ENCODE measurements at places on chromosomes 11 and 22. TPM values are rescaled to one million over a fixed set of nuclear protein-coding genes. Genes with fewer than 3 reads are reported as not detected.

DNA sequence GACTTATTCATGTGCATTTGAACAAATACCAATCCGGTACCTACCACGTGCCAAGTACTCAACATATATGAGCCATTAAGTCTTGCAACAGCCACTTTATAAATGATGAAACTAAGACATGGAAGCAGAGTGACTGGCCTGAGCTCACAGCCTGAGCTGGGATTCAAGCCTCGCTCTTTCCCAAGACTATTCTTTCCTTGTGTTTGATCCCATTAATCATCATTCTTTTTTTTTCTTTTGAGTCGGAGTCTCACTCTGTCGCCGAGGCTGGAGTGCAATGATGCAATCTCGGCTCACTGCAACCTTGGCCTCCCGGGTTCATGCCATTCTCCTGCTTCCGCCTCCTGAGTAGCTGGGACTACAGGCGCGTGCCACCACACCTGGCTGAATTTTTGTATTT, 119.3 kb downstream of the ABTB2 start:
- peaks cover 9% of the 10 kb centered on the region for H3K27me3 ChIP-seq
- H3K27ac ChIP-seq, result no peak overlapping the region
- no peak overlapping the region for H3K4me3 ChIP-seq
- no peaks in the 10 kb centered on the region for H3K36me3 ChIP-seq

The GRIA4 gene
- total RNA-seq, result 0.57 TPM

DNA sequence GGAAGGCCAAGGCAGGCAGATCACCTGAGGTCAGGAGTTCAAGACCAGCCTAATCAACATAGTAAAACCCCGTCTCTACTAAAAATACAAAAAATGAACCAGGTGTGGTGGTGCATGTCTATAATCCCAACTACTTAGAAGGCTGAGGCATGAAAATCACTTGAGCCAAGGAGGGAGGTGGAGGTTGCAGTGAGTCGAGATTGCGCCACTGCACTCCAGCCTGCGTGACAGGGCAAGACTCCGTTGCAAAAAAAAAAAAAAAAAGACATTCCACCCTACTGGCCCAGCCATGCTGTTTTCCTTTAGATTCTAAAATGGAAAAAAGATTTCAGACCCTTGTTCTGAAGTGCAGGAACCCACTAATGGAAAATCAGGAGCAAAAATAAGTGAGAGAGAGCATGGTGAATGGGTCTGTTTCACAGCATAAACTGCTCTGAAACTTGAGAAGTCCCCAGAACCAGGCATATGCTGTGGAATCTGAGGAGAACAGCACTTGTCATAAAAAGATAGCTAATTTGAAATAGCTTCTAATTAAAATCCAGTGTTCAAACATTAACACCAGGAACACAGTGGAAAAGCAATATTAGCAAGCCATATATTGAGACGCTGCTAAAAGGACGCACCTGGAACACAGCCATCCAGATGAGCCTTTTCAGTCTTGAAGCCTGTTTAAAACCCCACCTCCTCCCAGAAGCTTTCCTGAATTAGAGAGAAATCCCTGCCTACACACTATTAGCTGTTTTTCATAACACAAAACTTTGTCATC, 66.3 kb upstream of the CHRM4 start:
- H3K27ac ChIP-seq, result no peak overlapping the region
- peaks cover 14% of the 10 kb centered on the region for H3K4me1 ChIP-seq
- H3K36me3 ChIP-seq, result peaks cover 9% of the 10 kb centered on the region
- H3K4me3 ChIP-seq, result no peak overlapping the region
- H3K27me3 ChIP-seq, result no peaks in the 10 kb centered on the region
- no peak for DNase-seq

DNA sequence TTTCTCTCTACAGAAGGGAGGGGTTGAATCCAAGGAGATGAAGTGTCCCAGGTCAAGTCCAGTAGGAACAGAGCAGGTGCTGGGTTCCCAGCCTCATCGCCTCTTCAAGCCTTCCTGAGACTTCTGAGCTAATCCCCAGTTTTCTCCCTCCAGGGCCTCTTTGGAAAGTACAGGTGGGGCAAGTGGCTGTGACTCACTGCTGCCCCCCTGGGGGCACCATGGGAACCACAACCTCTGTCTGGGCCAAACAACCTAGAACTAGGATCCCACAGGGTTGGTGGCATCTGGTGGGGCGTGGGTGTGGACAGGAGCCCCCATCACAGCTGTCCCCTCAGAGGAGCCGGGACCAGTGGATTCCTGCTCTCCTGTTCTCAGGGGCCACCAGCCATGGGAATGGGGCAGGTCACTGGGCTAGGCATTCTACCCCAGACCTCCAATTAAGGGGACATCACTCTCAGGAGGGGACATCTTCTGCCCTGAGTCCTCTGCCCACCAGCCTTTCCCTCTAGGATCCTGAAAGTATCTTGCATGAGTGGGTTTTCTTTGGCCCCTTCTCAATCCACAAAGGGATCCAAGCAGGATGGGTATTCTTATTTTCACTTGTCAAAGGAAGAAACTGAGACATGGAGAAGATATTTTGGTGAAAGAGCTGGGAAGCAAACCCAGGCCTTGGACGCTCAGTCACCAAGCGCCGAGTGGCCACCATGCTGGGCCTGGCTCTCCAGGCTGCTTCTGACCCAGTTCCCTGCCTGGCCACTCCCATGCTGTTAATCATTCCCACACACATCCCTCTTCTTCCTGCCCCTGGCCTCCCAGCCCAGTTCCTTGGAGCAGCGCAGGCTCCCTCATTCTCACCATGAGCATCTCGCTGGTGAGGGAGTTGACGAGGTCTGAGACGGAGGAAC, 23.8 kb downstream of the LRRC10B start:
- DNase-seq, result peak; percentile 92
- no peak overlapping the region for H3K27ac ChIP-seq
- no peak overlapping the region for H3K4me3 ChIP-seq
- H3K36me3 ChIP-seq, result no peaks in the 10 kb centered on the region

- no peaks in the 10 kb centered on the region for H3K36me3 ChIP-seq
- no peak overlapping the region for H3K4me3 ChIP-seq
- H3K27me3 ChIP-seq, result no peaks in the 10 kb centered on the region
- no peak overlapping the region for H3K27ac ChIP-seq
Measured at GRCh38 chr11:93000511-93001476, 31.3 kb downstream of the MTNR1B start.

DNA sequence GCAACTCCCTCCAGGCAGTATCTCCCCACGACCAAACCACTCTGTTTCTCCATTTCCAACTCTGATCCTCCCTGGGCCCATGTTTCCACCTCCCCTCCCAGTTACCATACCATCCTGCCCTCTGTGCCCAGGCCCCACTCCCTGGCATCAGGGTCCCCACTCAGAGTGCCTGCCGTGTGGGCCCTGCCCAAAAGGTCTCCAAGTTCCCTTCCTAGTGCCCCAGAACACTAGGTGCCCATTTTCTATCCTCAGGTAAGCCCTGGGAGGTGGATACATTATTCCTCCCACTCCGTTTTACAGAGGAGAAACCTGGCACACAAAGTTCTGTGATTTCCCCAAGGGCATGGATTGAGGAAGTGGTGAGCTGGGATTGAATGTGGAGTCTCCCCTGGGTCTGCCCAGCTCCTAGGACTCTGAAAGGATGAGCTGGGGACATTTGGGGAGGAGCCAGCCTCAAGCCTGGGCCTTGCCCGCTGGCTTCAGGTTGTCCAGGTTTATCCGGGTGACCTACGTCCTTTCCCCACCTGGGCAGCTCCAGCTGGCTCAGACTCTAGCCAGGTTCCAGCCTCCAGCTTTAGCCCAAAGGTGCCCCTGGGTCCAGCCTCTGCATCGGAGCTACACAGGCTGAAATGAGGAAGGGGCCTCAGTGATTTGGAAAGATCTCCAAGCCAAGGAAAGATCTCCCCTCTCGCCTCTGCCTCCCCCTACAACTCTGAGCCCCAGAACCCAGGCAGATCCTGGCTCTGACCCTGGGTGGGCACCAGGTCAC, 2.2 kb upstream of the GSTT4 start:
- no peak overlapping the region for H3K27ac ChIP-seq
- H3K36me3 ChIP-seq, result no peaks in the 10 kb centered on the region
- peaks cover 2% of the 10 kb centered on the region for H3K4me1 ChIP-seq
- no peak overlapping the region for H3K4me3 ChIP-seq

GRCh38 chr11:128905345-128906184, 14.4 kb downstream of the KCNJ5 start:
- peaks cover 77% of the 10 kb centered on the region for H3K27me3 ChIP-seq
- peak overlapping the region; percentile 70 for H3K4me3 ChIP-seq
- DNase-seq, result peak; percentile 90
- H3K36me3 ChIP-seq, result no peaks in the 10 kb centered on the region
- H3K4me1 ChIP-seq, result peaks cover 13% of the 10 kb centered on the region

The PRAME gene
- 0.44 TPM for total RNA-seq

DNA sequence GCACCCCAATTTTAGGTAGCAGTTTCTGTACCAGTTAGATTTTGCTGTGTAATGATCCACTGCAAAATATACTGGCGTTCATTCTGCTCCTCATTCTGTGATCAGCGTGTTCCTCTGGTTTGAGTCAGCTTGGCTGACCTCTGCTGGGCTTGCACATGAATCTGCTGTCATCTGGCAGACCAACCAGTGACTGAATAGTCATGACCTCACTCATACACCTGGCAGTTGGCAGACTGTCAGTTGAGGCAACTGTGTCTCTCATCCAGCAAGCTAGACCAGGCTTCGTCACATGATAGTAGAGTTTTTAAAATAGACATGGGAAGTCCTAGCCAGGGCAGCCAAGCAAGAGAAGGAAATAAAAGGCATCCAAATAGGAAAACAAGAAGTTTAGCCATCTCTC, 316.3 kb upstream of the LARGE1 start:
- H3K36me3 ChIP-seq, result no peaks in the 10 kb centered on the region
- no peak overlapping the region for H3K4me3 ChIP-seq
- no peaks in the 10 kb centered on the region for H3K4me1 ChIP-seq
- no peak for DNase-seq
- no peaks in the 10 kb centered on the region for H3K27me3 ChIP-seq
- no peak overlapping the region for H3K27ac ChIP-seq

DNA sequence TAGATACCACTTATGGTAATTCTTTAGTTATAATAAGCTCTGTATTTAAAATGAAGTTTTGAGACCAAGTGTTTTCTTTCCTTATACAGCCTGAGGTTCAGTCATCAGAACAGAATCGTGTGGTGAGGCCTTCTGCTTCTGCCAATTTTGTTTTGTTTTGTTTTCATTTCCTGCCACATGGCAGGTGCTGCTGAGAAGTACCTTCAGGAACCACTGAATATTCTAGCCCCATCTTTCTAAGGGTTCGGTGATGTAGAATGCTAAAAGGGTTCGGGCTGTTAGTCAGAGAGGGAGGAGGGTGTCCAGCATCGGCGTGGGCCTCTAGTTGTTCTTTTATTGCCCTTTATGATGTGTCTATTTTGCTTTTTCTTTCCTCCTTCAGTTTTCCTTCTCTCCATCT, 25.8 kb downstream of the TNRC6B start:
- no peak overlapping the region for H3K4me3 ChIP-seq
- H3K4me1 ChIP-seq, result peaks cover 16% of the 10 kb centered on the region
- no peak for DNase-seq
- H3K27me3 ChIP-seq, result no peaks in the 10 kb centered on the region

DNA sequence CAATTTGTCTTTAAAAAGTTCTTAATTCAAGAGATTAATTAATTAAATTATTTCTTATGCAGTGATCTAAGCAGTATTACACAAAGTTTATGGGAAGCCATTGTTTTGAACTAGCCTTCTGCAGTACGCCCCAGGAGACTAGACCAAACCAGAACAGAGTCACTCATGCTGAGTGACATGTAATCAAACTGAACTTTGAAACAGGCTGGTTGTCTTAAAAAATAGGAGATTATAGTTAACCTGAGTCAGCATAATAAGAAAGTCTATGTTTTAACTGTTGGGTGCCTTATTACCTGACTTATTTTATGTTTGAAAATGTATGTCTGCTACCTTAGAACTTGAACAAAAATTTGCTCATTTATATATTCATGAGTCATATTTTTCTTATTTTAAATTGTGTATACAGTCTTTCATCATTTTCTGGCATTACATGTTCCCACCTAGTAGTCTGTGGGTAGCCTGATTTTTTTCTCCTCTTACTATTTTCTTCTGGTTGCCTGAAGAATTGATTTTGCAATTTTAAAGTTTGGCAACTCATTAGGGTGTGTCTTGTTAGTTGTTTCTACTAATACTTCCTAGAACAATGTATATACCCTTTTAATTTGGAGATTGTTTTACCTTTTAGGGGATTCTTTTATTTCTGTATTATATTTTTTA, 161.4 kb downstream of the AASDHPPT start:
- H3K27me3 ChIP-seq, result no peaks in the 10 kb centered on the region
- H3K36me3 ChIP-seq, result no peaks in the 10 kb centered on the region
- H3K4me1 ChIP-seq, result no peaks in the 10 kb centered on the region
- no peak overlapping the region for H3K27ac ChIP-seq
- no peak for DNase-seq
- no peak overlapping the region for H3K4me3 ChIP-seq

DNA sequence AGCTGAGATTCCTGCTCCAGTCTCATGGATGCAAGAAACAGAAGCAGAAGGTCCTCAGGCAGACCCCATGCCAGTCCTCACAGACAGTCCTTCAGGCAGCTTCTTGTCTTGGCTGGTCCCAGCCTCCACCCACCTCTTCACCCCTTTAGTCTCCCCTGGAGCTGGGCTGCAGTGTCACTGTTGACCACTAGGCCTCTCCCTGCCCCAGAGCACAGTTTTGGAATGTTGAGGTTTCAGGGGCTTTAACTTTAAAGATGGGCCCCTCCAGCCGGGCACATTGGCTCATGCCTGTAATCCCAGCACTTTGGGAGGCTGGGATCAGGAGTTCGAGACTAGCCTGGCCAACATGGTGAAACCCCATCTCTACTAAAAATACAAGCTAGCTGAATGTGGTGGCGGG, 39.5 kb upstream of the GCAT start:
- no peak overlapping the region for H3K27ac ChIP-seq
- no peaks in the 10 kb centered on the region for H3K4me1 ChIP-seq
- H3K36me3 ChIP-seq, result peaks cover 75% of the 10 kb centered on the region
- peak; percentile 69 for DNase-seq
- no peak overlapping the region for H3K4me3 ChIP-seq
- no peaks in the 10 kb centered on the region for H3K27me3 ChIP-seq

The HORMAD2 gene
- total RNA-seq, result not detected

GRCh38 chr11:9790703-9791102, 126.8 kb downstream of the SWAP70 start:
- H3K27ac ChIP-seq, result no peak overlapping the region
- peaks cover 23% of the 10 kb centered on the region for H3K36me3 ChIP-seq
- H3K4me3 ChIP-seq, result no peak overlapping the region
- H3K27me3 ChIP-seq, result no peaks in the 10 kb centered on the region
- DNase-seq, result no peak

- no peaks in the 10 kb centered on the region for H3K4me1 ChIP-seq
- no peaks in the 10 kb centered on the region for H3K36me3 ChIP-seq
- DNase-seq, result no peak
Measured at GRCh38 chr11:13923716-13924650, 38.5 kb upstream of the SPON1 start.

DNA sequence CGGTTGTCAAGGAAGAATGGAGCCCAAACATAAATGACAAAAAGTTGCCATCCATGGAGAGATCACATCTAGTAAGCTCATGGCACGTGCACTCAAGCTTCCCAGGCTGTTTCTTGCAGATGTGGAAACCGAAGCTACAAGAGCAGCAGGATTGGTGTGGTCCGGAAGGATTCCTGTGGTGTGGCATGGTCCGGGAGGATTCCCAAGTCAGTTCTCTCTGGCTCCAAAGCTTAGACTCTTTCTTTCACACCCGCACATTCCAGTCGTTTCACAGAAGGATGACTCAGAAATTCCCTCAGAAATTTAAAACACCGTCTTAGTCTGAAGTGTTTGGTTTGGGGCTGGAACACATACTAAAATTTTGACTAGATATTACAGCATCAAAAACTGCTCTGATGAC, 78.0 kb upstream of the DRD2 start:
- peak; percentile 80 for DNase-seq
- peaks cover 5% of the 10 kb centered on the region for H3K4me1 ChIP-seq
- H3K27me3 ChIP-seq, result no peaks in the 10 kb centered on the region
- no peaks in the 10 kb centered on the region for H3K36me3 ChIP-seq
- peak overlapping the region; percentile 41 for H3K27ac ChIP-seq

All from endodermal cell (in vitro differentiated cells).